ENCODE measurements at places on chromosomes 13 and 19. TPM values are rescaled to one million over a fixed set of nuclear protein-coding genes. Genes with fewer than 3 reads are reported as not detected.

DNA sequence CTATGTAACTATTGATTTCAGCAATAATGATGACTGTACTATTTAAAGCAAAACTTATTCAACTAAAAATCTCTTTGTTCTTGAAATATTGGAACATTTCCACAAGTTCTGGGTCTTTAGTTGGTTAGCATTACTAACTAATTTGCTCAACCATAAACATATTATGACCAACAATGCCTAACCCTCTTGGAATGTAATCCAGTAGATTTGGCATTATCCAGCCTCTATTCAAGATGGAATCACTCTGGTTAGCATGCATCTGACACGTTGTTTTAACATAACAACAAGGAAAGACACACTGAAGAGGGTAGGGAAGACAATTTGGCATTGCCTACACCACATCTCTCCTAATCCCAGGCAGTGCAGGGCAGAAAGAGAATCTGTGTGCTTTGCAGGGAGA lies 941.3 kb upstream of the PCDH20 start:
- no peak for DNase-seq

Gene URAD
- total RNA-seq = not detected

Gene CGB2
- total RNA-seq = not detected

- DNase-seq = no peak
These were observed 117.6 kb upstream of the SOX1 start for GRCh38 chr13:111949311-111949710.

DNA sequence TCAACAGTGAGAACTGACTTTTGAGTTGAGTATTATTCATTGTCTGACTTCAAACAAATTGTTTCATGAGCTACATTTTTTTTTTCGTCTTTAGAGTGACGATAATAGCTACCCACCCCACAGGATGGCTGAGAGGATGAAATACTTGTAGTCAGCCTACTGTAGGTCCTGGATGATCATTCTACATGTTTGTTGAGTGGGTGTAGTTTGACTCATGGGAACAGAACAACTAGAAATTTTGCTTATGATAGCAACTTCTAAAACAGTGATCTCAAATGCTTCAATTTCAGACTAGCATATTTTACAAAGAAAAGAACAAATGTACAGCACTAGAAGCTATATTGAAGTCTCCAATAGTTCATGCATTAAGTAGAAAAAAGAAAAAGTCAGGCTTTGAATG lies 651.8 kb downstream of the PCDH9 start:
- DNase-seq = no peak

DNA sequence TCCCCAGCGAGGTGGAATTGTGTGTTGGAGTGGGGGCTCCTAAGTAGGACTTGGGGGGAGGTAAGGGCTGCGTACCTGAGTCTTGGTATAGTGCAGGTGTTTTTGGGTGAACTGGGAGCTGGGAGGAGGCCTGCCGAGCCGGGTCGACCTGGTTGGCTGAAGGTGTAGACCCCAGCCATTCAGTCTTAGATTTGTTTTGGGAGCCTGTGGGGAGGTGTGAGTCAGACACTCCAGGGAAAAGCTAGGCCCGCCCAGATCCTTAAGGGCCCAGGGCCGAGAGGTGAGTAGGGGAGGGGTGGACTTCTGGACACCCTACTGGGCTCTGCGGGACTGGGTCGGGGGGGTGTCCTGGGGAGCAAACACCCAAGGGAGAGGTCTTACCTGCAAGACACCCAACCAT lies 935 bp downstream of the CRB3 start:
- DNase-seq = no peak

Gene OR10H2
- total RNA-seq = not detected

DNA sequence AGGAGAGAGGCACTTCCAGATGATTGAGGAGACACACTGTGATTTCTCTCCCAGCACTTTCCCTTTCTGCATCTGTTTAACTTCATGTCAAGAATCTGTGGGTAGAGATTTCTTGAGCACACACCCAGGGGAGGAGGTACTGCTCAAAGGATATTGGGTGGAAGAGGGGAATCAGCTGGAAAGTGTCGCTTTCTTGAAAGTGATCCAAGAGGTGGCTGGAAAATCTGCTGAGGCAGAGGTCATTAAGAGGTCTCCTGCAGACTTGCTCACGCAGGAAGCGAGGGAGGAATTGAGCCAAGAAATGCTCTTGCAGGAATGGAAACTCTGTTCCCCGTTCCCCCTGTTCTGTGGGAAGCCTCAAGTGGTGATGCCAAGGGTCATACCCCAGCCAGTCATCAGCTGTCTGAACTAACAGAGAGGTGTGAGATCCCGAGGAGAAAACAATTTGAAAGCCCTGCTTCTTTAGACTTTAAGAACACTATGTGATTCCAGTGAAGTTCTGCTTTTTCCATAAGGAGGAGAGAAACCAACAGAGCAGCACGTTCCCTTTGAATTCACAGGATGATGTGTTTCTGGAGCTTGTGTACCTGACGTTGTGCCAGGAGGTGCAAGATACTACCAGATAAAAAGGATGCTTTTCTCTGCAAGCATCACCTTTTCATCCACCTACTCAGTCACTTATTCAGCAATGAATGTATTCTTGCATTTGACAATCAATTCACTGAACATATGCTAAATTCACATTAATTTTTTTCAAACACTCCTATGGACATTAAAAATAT lies 163.4 kb upstream of the GPR12 start:
- no peak for DNase-seq

GRCh38 chr13:81664872-81665271 lies 1323.9 kb upstream of the SPRY2 start:
- no peak for DNase-seq

GRCh38 chr19:9139609-9140158 lies 513 bp upstream of the ZNF317 start:
- no peak for DNase-seq

Gene IQCN
- total RNA-seq = 5.0 TPM

Gene ZNF790
- 16.2 TPM for total RNA-seq

DNA sequence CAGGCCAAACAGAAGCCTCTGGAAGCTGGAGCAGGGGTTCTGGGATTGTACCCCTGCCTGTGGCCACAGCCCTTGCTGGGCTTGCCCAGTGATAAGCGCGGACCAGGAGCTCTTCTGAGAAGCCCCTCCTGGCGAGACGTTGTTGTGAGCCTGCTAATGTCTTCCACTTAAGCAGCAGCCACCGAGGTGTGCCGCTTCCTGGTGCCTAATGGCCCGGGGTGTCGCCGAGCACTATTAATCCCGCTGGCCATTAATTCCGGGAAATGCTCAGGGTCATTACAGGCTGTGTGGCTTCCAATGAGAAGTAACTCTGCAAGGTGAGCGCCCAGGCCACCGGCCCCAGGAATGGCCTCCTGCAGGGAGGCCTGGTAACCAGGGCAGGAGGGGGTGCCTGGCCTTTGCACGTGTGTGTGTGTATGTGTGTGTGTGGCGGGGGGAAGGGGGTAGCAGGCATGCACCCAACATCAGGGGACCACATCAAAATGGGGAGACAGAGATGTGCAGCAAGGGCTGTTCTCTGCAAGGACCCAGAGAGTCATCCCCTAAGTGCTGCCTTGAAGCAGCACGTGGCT lies 175.0 kb downstream of the URI1 start:
- no peak for DNase-seq

GRCh38 chr13:30338331-30338851 lies 31.0 kb upstream of the KATNAL1 start:
- DNase-seq = no peak

DNA sequence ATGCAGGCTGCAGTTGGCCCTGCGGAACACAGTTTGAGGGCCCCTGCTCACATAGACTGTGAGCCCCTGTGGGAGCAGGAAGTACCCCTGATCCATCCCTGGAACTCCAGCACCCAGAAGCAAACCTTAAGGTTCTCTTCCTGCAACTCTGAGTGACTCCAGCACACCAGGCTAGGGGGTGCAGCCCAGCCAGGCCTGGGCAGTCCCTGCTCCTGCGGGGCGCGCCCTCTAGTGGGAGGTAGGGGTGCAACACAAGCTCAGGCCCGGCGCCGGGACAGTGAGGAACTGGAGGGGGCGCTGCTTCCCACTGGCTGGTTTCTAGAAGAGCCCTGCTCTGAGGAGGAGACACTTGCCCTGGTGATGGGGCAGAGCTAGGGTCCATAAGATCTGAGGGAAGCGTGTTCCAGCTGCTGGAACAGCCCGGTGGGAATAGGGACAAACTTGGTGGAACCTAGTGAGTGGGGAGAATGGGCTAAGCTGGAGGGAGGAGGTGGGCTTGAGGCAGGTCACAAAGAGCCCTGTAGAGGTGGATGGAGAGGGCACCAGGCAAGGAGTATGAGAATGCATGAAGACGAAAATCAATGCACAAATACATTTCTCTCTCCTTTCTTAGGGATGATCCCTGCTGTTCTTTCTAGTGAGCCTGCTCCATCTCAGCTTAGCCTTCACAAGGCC lies 5.0 kb downstream of the ZSCAN5A start:
- DNase-seq = peak; percentile 75

- no peak for DNase-seq
These were observed 300.7 kb downstream of the KLF12 start for GRCh38 chr13:73833325-73834070.

DNA sequence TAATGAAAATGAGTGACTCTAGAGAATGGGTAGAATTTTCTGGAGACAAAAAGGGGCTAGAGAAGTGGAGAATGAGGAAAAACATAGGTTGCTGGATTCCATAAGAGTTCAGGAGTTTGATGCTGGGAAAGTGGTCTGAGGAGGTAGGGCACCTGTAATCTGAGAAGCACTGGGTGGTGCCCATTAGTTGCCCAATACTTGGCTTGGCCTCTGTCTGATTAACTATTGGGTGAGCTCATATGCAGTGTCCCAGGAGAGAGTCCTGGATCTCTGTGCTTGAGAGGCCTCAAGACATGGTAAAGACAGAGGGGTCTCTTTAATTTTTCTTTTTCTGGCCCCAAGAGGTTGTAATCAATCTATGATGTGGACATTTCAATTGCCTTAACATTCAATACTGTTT lies 390.1 kb downstream of the TDRD3 start:
- no peak for DNase-seq

DNA sequence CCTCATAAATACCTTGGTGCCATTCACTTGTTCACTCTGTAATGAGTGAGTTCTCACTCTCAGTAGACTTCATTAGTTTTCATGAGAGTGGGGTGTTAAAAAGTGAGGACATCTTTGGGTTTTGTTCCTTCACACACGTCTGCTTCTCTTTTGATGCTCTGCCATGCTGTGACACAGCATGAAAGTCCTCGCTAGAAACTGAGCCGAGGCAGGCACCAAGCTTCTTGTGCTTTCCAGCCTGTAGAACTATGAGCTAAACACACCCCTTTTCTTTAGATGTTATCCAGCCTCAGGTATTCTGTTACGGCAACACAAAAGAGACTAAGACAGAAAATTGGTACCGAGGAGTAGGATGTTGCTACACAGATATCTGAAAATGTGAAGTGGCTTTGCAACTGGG lies 43.7 kb downstream of the ALOX5AP start:
- DNase-seq = no peak

- no peak for DNase-seq
These were observed 4.6 kb upstream of the CPB2 start for GRCh38 chr13:46109451-46109850.

Measured in activated naive CD8-positive, alpha-beta T cell treated with anti-CD3 and anti-CD28 coated beads, Interleukin-2, amount 10 ng/mL, durations not matched to agents 7 days and 5 days (primary cell).